Upper lobe of right lung (tissue), 1 donor: ENCODE measurements at places on chromosomes 2 and 18. TPM values are rescaled to one million over a fixed set of nuclear protein-coding genes. Genes with fewer than 3 reads are reported as not detected.

DNA sequence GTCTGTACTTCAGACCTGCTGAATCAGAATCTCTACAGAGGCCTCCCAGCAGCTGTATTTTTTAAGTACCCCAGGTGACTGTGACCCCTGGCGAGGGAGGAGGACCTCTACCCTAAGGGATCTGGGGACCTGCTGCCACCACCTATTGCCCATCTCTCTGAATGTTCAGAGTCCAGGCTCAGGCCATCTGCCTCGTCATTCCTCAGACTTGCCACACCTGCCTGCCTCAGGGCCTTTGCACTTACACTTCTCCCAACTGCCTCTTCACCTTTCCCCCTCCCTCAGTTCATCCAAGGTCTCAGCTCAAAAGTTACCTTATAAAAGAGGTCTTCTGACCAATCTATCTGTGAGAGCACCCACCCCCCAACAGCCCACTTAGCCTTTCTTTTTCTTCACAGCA is 21.5 kb downstream of the UXS1 start:
- no peaks in the 10 kb centered on the region for H3K27me3 ChIP-seq
- no peak for DNase-seq
- H3K36me3 ChIP-seq: no peaks in the 10 kb centered on the region
- H3K4me3 ChIP-seq: no peak overlapping the region
- peaks cover 31% of the 10 kb centered on the region for H3K4me1 ChIP-seq
- H3K27ac ChIP-seq: no peak overlapping the region

The TYMS gene
- total RNA-seq: 4.6 TPM

DNA sequence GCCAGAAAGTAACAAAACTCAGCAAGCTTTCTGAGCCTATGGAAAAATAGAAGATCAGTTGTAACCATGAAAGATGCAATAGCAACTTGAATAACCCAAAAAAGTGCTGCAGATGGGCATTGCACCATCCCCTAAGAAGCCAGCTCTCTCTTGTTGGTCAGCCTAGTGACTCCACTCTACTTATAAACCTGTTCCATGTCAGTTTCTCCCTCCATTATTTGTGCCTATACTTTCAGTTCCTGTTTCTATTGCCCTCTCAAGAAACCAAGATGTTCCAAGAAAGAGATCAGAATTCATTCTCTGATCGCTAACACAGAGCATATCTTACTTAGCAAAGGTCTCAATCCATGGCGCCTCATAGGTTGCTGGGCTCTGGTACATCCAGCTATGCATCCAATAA is 170.3 kb upstream of the MAP2 start:
- H3K27ac ChIP-seq: no peak overlapping the region
- H3K36me3 ChIP-seq: no peaks in the 10 kb centered on the region
- DNase-seq: no peak
- H3K4me3 ChIP-seq: no peak overlapping the region

- H3K4me1 ChIP-seq: peaks cover 12% of the 10 kb centered on the region
- no peak for DNase-seq
- H3K27me3 ChIP-seq: no peaks in the 10 kb centered on the region
- peaks cover 60% of the 10 kb centered on the region for H3K36me3 ChIP-seq
These were observed 10.7 kb downstream of the MRPL44 start for GRCh38 chr2:223967981-223968380.
